ENCODE measurements at places on chromosomes 5 and 9.

DNA sequence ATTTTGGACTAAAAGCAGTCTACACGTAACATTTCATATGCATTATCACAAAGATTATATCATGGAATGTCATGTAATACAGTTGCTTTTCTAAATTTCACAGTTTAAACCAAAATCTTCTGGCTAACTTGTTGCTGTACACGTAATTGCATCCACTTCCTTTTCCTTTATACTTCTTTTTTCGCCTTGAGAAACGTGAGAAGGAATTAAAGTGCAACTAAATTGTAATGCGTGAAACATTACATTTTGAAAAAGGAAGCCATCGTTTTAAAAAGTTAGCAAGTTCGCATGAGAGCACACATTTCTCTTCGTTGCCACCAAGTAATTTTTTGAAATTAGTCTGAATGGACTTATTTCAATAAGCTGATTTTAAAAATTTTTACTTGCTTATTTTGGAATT lies 80.0 kb downstream of the MEGF10 start:
- no peak for DNase-seq

- peak; percentile 10 for DNase-seq
Measured at GRCh38 chr5:171272996-171273970, 35.8 kb upstream of the TLX3 start.

GRCh38 chr9:2210201-2210600 lies 195.1 kb downstream of the SMARCA2 start:
- no peak for DNase-seq

DNA sequence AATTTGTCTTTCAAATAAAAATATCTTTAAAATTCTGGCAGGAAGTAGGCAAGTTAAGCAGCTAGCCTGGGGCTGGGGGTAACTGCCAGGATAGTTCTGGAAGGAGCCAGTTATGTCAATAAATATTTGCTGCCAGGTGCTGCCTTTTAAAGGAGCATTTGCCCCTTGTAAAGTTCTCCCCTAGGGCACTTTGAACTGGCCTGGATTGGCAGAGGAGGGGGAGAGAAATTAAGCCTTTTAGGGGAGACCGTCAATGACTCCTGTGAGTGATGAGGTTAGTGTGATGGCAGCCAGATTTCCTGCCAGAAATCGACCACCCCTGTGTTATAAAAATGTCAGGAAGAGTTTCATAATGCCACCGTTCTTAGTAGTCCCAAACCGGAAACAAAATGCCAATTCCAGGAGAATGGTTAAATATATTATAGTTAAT lies 89.8 kb upstream of the ELL2 start:
- DNase-seq, result no peak

- DNase-seq, result no peak
Measured at GRCh38 chr5:29642601-29643000, 1550.9 kb upstream of the CDH6 start.

GRCh38 chr5:6747103-6747502 lies 33.9 kb downstream of the TENT4A start:
- no peak for DNase-seq

DNA sequence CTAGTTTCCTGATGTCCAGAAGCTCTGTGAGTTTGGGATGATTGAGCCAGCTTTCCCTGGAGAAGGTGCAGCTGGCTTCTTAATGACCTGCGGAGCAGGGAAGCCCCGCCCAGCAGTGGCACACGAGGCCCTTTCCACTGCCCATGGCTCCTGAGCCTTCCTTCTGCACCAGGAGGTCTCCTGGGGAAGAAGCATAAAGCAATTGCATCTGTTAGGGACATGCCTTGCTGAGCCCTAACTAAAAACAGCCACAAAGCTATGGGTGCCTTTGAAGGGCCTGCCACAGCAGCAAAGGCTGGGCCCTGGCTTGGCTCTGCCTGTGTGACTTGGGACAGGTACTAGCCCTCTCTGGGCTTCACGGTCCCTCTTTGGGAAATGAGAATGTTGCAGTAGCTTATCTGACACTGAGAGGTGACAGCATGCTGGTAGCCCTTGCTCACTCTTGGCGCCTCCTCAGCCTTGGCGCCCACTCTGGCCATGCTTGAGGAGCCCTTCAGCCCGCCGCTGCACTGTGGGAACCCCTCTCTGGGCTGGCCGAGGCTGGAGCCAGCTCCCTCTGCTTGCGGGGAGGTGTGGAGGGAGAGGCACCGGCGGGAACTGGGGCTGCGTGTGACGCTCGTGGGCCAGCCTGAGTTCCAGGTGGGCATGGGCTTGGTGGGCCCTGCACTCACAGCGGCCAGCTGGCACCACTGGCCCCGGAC lies 218.4 kb downstream of the FSTL4 start:
- DNase-seq, result no peak

GRCh38 chr9:109969011-109969410 lies 189.0 kb downstream of the PALM2AKAP2 start:
- DNase-seq, result no peak

- DNase-seq, result no peak
Measured at GRCh38 chr5:39021413-39021812, 52.8 kb downstream of the RICTOR start.

- no peak for DNase-seq
Measured at GRCh38 chr5:157491471-157491995, 31.5 kb downstream of the NIPAL4 start.

DNA sequence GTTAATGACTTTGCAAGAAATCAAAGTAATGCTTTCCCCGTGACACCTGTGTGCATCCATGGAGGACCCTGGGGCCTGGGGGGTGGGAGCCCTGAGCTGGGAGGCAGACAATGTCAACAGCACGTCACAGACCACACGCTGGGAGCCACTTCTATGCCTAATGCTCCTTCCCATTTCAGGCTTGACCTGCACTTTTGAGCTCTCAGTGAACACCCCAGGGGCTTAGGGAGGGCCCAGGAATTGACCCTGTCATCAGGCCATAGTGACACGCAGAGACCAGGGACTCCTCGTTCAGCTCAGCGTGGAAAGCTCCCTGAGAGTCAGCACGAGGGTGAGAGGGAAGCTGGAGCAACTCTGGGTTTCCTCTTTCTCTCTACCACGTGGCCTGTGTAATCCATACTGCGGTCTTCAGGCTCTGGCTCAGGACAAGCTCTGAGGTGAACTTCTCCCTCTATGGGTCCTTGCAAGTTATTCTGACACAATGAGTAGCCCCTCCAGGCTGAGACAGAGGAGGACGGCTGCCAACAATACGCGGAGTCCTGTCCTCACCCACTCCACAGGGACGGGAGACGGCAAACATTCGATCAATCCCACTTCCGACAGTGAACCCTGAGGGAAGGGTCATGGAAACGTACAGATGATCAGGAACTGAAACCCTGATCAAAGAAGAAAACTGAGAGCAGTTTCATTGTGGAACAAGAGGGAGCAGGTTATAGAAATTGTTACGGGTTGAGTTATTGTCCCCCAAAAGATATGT lies 130.8 kb upstream of the IRX4 start:
- no peak for DNase-seq

- DNase-seq, result peak; percentile 90
Measured at GRCh38 chr5:181221792-181222629, 1.1 kb upstream of the TRIM41 start.

- no peak for DNase-seq
Measured at GRCh38 chr5:115033861-115034260, 135.8 kb downstream of the TRIM36 start.

- no peak for DNase-seq
Measured at GRCh38 chr5:73174100-73174815, 1.3 kb downstream of the TMEM174 start.

- DNase-seq, result no peak
Measured at GRCh38 chr9:91720313-91720712, 229.7 kb downstream of the ROR2 start.

DNA sequence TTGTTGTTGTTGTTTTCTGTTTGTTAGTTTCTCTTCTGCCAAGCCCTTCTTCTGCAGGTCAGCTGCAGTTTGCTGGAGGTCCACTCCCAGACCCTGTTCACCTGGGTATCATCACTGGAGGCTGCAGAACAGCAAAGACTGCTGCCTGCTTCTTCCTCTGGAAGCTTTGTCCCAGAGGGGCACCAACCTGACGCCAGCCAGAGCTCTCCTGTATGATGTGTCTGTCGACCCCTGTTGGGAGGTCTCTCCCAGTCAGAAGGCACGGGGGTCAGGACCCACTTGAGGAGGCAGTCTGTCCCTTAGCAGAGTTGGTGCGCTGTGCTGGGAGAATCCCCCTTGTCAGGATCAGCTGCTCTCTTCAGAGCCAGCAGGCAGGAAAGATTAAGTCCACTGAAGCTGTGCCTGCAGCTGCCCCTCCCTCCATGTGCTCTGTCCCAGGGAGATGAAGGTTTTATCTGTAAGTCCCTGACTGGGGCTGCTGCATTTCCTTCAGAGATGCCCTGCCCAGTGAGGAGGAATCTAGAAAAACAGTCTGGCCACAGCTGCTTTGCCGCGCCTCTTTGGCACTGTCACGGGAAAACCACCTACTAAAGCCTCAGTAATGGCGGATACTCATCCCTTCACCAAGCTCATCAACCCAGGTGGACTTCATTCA lies 299.2 kb downstream of the EDIL3 start:
- no peak for DNase-seq

GRCh38 chr5:149492781-149493180 lies 58.5 kb downstream of the CSNK1A1 start:
- no peak for DNase-seq

- DNase-seq, result no peak
Measured at GRCh38 chr9:127588740-127589506, 23.2 kb upstream of the STXBP1 start.

DNA sequence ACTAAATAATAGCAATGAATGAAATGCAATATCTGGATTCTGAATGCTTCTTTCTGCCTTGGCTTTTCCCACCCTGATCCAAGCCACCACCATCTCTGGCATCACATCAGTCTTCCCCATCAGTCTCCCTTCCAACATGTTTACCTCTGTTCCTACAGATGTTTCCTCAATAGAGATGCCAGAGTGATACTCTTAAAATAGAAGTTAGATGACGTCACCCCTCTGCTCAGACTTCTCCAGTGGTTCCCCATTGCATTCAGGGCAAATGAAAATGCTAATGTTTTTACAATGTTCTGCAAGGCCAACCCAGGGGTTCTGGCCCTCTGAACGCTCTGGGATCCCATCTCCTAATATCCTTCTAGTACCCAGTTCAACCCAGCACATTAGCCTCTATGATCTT lies 305.8 kb downstream of the TRIM32 start:
- peak; percentile 54 for DNase-seq

DNA sequence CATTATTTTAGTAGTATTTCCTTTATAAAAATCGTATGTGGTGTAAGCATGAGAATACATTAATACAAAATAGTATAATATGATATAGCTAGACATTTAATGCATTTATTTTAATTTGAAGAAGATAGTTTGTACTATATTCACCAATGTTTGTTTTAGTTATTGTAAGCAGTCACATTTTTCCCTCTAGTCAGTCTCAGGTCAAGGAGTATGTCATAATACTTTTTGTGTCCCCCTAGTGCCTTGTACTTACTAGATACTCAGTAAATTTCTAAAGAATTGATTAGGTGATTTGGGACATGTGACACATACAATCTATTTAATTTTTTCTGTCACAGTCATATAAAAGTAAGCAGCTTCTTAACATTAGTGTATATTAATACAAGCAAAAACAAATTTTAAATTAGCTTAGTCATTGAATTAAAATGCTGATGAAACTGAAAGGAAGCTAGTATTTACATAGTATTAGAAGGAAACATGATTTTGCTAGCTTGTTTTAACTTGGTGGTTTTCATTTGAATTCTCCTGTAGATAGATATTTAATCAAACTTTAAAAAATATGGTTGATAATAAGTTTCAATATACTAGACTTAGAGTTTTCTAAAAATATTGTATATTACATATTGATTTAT lies 242.2 kb downstream of the FER start:
- no peak for DNase-seq

GRCh38 chr5:151156507-151157420 lies 815 bp downstream of the ANXA6 start:
- DNase-seq, result no peak

DNA sequence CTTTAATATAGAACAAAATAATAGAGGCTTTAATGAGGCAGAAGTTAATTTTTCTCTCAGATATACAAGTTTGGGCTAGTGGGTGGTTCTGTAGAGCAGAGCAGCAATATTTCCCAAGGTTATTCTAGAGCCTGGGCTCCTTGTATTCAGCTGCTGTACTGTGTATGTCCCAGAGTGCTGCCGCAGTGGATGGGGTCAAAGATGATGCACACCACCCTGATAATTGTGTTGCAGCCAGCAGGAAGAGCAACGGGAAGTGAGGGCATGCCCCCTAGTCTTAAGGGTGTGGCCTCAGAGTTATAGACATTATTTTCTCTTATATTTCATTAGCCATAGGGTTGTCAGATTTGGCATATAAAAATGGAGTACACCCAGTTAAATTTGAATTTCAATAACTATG lies 23.9 kb upstream of the KIF4B start:
- no peak for DNase-seq

DNA sequence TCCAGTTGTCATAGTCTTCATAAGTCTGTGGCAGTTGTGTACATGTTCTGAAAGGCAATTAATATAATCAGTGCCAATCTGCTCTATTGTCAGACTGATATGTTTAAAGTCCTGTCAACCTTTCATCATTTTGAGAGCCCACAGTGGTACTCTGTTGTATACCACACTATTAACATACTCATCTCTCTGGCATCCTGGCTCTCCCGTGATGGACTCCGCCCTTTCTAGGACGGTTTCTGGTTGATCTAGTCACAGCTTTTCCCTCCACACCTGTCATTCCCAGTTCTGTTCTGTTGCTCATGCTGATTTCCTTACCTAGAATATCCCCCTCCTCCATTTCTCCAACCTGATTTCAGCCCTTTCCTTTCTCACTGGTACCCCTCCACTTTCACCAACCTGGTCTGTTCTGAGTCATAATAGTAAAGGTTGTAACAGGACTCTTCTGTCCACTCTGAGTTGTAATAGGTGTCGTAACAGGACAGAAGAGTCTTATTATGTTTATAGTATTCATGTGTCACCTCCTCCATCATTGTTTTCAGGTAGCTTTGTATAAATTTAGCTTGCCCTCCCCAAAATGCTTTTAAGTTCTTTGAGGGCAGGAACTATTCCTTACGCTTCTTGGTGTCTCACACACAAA lies 4.1 kb downstream of the PTCD2 start:
- DNase-seq, result no peak

- DNase-seq, result no peak
Measured at GRCh38 chr5:17828681-17829080, 194.4 kb downstream of the TAF11L14 start.

DNA sequence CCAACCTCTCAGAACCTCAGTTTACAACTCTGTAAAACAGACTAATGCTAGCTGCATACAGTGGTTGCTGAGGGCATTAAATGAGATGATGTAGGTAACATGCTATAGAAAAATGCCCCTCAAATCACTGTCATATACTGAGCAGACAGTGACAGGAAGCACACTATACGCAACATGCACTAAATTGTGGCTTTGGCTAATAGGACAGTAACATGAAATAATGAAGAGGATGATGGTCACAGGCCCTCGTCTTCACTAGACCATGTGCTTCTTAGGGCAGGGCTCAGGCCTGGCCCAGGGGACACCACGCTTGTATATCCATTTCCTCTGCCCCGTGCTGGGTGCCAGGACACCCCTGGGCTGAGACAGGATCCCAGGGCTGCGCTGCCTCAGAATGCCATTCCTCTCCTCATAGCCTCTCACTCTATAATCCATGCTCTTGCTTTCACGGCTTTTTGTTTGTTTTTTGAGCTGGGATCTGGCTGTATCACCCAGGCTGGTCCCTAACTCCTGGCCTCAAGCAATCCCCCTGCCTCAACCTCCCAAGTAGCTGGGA lies 18.9 kb downstream of the CSF1R start:
- no peak for DNase-seq
